ENCODE measurements at places on chromosomes 3 and 15.

- no peak for DNase-seq
Measured at GRCh38 chr3:69888943-69889315, 110.6 kb upstream of the SAMMSON start.

DNA sequence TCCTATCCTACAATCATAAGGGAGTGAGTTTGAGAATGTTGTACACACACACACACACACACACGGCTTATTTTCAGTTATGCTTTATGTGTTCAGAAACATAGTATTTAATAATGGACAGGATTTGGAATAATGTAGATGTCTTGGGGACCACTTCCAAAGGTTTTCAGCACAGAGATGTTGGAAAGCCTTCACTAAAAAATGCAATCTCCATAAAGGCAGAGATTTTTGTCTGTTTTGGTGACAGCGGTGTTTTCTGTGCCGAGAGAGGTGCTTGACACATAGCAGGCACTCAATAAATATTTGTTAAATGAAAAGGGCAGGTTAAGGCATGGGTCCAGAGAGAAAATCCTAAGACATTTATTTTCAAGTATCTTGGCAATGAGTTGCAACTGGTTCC lies 428.2 kb upstream of the RGMA start:
- no peak for DNase-seq

DNA sequence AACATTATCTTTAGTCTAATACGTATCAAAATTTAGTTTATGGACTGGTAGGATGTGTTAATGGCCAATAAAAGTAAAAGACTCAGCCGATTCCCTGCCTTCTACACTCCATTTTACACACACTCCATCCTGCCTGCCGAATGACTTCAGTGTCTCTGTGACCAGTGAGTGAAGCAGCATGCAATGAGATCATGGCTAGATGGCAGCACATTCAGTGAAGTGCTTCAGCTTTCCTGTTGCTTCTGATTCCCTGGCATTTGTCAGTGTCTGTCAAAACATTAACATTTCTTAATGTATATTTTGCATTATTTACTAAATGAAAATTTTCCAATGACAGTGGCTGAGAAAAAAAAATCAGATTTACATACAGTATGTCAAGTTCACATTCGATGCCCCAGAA lies 412.0 kb downstream of the FHIT start:
- no peak for DNase-seq

DNA sequence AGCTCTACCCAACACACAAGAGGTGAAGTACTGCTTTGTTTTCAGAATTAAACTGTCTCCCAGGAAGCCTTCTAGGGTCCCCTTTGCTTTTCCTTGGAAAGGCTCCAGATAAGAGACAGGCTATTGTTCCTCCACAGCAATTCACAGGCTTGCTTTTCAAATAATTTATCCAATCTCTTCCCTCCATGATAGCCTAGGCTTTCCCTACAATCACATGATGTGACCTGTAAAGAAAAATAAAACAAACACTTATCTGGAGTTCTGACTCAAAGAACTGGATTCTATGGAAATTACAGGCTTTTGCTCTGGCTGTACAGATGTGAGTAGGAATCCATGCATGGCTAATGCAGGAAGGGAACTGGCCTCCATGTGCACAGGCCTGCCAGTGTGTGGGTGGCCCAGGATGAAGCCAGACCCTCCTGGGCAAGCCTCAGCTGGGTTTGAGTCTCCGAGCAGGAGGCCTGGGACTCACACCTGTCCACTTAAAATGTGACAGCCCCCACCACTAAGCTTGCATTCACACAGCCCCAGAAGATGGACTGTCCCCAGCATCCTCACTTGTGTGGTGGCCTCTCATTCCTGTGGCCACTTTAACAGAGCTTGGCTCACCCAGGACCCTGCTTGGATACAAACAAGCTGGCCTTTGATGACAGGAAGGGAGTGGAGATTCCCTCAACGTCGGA lies 75.8 kb upstream of the LEKR1 start:
- peak; percentile 65 for DNase-seq

DNA sequence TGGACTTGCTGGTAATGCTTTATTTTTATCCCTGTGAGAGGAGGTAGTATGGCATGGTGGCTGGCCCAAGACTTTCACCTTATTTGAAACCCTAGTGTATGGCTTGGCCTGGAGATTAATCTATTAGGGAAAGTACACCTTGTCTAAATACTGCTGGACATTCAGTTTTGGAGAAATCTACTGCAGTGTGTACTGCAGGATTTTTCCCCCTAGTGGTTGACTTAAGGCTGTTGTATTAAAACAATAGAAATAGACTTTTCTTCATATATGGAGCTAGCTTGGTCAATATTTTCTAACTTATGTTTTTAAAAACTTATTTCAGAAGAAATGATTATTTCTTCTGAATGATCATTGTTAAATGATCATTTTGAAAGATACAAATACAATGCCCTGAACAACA lies 13.9 kb upstream of the SLITRK3 start:
- no peak for DNase-seq

DNA sequence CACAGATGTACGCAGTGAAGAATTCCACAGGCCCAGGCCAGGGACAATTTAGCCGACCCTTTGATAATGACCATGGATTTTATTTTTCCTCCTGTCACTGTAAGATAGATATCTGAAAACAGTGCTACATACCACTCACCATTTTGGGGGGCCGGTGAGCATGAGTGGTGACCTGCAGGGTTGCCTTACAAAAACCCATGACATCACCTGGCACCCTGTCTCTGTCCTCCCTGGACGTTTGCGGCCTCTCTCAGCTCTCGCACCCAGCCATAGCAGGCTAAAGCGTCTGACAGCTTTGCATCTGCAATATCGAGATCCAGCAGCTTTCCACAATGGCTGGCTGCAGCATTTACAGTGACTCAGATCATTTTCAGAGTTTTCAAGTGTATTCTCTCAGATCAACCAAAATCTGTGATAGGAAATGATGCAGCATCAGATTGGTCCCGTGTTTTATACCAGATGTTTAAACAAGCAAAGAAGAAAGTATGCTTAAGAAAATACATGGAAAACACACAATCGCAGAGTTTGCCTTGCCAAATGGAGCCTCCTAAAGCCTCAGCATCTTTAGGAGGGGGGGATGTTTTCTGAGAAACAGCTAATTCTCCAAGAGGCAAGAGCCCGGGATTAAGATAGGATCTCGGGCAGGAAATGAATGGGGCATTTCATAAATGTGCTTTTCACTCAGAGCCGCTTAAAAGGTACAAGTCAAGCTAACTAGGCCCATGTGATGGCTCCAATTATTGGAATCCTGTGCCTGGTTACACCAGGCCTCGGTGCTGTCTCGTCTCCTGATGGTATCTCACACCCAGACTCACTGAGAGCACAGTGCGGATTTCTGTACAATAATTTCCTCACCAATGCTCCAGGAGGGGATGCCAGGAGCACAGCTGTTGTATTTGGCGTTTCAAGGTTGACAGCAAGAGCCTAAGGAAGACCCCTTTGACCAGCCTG lies 257.3 kb downstream of the XXYLT1 start:
- DNase-seq: no peak

GRCh38 chr3:13134879-13135206 lies 61.6 kb upstream of the IQSEC1 start:
- no peak for DNase-seq

- DNase-seq: no peak
Measured at GRCh38 chr3:186524616-186525015, 19.6 kb downstream of the CRYGS start.

DNA sequence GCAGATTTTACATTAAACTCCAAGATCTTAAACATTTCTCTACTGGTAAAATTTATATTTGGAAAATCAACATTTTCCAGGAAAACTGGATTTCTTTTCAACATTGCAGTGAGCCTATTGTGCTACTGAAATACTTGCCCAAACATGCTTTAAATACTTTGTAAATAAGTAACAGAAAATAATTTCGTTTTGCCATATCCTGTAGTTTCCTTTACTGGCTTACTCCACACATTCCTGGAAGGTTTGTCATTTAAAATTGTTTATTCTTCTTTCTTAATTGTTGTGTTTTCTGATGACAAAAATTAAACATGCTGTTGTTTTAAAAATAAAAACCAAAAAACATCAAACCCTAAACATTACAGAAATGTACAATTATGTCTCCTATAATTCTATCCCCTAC lies 22.0 kb downstream of the ACAD11 start:
- DNase-seq: no peak

GRCh38 chr15:52236013-52236412 lies 44.8 kb upstream of the GNB5 start:
- no peak for DNase-seq

- DNase-seq: no peak
Measured at GRCh38 chr3:8621872-8622271, 22.7 kb downstream of the SSUH2 start.

DNA sequence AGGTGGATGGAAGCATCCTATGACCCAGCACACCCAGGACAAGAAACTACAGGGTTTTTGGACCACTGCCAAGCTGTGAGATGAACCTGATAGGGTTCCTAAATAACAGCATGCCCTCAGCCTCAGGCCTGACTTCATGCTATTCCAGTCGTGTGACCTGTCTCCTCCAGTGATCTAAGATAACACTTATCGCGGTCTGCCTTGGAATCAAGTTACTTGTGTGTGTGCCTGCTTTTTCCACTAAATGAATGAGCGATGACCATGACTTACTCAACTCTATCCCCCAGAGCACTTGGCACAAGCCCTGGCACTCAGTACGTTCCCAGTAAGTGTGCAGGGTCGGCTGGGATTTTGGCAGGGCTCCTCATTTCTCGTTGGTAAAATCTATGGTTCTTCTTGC lies 172.7 kb upstream of the TP63 start:
- no peak for DNase-seq

- DNase-seq: no peak
Measured at GRCh38 chr3:172134352-172134751, 95.0 kb downstream of the FNDC3B start.

GRCh38 chr15:25067725-25068309 lies 113.0 kb downstream of the SNRPN start:
- DNase-seq: no peak

GRCh38 chr15:70559265-70560239 lies 203.8 kb downstream of the UACA start:
- DNase-seq: no peak

- no peak for DNase-seq
Measured at GRCh38 chr15:51076524-51077220, 18.0 kb downstream of the TNFAIP8L3 start.

- no peak for DNase-seq
Measured at GRCh38 chr3:55285156-55285555, 201.9 kb downstream of the WNT5A start.

Data from NCI-H2227 treated with DMSO at 0.1 percent for 48 hours (cell line).